ENCODE measurements at places on chromosomes 2 and 18.

DNA sequence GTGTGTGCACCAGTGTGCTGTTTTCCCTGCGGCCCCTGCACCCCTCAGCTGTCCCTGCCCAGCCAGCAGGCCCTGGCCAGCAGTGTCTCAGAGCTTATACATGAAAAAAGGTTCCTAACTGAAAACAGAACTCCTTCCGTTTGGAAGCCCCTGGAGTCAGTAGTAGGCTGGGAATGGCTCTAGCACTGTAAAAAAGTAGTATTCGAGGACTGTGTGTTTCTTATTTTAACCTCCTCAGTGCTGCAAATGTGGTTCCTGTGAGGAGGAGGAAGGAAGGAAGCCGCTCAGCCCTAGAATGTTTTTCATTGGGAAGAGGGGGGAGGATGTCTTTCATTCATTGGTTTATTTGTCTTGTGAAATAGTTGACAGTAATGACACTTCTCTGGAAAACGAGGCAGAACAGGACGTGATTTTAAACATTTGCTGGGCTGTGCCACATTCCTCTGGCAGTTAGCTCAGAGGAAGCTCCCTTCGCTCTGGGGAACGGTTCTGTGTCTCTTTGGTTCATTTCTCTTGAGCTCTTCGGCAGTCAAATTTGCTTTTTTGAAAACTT lies 103.5 kb downstream of the SPTBN1 start:
- no peak for DNase-seq

- DNase-seq: no peak
Observed at GRCh38 chr2:70141902-70142589, 48.8 kb downstream of the C2orf42 start.

DNA sequence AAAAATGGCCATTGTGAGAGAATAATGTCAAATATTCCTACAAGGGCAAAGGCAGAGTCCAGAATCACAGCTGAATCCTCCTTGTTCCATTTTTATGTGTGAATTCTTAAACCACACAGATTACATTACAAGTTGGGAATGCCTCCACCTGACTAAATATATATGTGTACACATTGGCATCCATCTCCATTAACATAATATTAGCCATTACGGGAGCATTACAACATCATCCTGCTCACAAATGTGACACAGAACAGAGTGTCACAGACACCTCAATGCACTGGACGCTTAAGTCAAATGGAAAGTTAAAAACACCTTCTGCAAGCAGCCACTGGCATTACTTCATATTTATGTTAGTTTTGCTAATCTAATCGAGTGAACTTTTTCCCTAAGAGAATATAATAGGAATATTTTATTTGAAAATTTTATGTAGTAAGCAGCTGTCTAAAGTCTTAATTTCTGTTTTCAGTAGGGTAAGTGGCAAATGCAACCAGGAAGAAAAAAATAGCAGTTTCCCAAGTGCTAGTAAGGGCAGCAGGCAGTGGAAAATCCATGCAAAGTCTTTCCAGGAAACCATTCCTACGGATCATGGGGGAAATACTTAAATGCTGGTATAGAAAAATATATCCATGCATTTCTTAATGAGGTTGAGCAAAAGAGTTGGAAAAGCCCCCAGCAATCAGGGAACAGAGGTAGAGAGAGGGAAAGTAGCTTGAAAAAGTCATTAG lies 255.6 kb downstream of the OSR1 start:
- no peak for DNase-seq

GRCh38 chr2:98803405-98804264 lies 72.7 kb upstream of the MGAT4A start:
- DNase-seq: no peak

Data from activated T-cell treated with anti-CD3 and anti-CD28 coated beads for 24 hours (primary cell).